ENCODE measurements at places on chromosomes 16 and 17. TPM values are rescaled to one million over a fixed set of nuclear protein-coding genes. Genes with fewer than 3 reads are reported as not detected.

The SDR42E1 gene
- total RNA-seq = 0.41 TPM

The NOXO1 gene
- 1.2 TPM for total RNA-seq

The GAST gene
- total RNA-seq = not detected

The CNEP1R1 gene
- 74.6 TPM for total RNA-seq

The STX1B gene
- 11.4 TPM for total RNA-seq

The PRAC2 gene
- total RNA-seq = not detected

The ARHGAP23 gene
- 31.4 TPM for total RNA-seq

The TCAP gene
- total RNA-seq = 0.82 TPM

The RRAD gene
- total RNA-seq = 2.4 TPM

The CXCL16 gene
- total RNA-seq = under 0.01 TPM

The CHST4 gene
- not detected for total RNA-seq

The TLCD1 gene
- under 0.01 TPM for total RNA-seq

The LMF1 gene
- 10.2 TPM for total RNA-seq

The C16orf96 gene
- total RNA-seq = 0.41 TPM

The NXPH3 gene
- 7.7 TPM for total RNA-seq

The OR3A3 gene
- not detected for total RNA-seq

The SBK1 gene
- total RNA-seq = 13.9 TPM

The CBX2 gene
- 6.1 TPM for total RNA-seq

The CACNG3 gene
- 3.3 TPM for total RNA-seq

The CFAP97D1 gene
- total RNA-seq = not detected

The NPW gene
- not detected for total RNA-seq

The KRT40 gene
- total RNA-seq = not detected

The PRSS27 gene
- total RNA-seq = 1.6 TPM

The PRR35 gene
- total RNA-seq = not detected

The PRCD gene
- 2.4 TPM for total RNA-seq

The AATF gene
- total RNA-seq = 21.2 TPM

The SLC16A13 gene
- 0.82 TPM for total RNA-seq

Data from frontal cortex (tissue), 4 donors.